ENCODE measurements at places on chromosomes 2 and 18.

- no peak for DNase-seq
These were observed 57.2 kb upstream of the LYPD6B start for GRCh38 chr2:148981324-148981723.

DNA sequence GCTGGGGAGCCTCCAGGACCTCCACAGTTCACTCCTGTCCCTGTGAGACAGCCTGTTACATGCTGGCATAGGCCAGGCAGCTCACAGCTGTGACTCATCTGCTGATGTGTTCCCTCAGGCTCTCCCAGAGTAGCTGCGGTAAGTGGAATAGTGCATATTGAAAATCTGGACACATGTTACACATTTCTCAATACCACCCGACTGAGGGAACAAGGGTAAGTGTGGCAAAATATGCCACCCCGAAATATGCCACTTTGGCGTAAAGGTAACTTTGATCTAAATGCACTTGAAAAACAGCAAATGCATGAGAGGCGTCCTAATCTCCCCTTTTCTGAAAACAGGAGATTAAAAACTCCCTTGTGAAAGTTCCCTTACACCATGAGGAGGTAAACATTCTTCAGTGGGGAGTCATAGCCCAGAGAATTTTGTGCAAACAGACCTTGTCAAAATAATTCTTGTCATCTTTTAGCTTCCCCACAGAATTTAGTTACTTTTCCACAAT is 557.9 kb downstream of the CCDC85A start:
- DNase-seq, result no peak

GRCh38 chr2:219572237-219573001 is at the start of gene INHA:
INHA (plus strand) TSS chr2:219572310; CDS start chr2:219572375, 65 bp downstream.
- no peak for DNase-seq

DNA sequence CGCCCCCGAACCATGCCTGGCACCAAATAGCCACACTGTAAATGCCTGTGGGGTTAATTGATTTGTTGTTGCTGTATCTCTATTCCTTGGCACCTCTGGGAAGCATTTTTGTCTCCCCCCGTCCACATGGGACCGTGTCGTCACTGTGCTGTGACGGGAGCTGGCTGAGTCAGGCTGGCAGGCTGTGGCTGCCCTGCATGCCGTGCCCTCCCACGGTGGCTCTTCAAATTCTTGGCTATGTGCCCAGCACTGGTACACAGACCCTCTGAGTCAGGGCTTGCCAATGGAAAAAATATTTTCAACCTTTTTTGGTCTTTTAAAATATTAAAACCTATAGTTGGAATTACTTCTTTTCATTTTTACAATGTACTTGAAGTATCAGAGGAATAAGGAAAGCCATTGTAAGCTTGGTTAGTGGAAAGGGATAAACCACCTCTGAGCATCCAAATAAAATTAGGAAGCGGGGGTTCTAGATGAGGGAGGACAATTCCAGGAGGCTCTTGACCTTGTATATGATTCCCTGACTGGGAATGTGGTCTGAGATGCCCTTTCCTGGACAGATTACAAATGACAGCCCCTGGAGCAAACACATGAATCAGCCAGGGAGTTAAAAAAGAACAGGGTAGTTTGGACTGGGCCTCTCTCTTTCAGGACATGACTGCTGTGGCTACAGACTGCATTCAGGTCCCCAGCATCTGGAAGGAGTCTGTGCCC is 59.4 kb downstream of the DGKD start:
- DNase-seq, result peak; percentile 62

DNA sequence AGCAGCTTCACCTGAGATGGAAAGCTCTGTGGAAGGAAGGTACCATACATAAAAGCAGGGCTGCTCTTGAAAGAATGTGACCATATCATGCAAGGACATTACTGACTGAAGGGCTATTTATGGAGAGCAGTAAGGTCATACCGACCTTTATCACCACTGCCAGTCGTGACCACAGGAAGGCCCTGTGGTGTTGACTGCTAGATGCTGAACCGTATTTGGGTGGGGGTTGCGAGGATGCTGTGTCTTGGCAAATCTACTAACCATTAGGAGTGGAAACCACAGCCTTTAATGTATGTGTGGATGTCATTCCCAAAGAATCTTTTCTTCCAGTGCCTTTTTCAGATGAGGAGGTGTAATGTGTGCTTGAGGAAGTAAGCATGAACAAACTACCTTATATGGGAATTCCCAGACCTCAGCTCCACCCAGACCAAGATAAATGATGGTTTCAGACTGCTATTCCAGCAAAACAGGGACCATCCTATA is 60.8 kb downstream of the LIMS1 start:
- DNase-seq, result no peak

GRCh38 chr18:59196161-59196725 is 23.7 kb upstream of the GRP start:
- DNase-seq, result no peak

GRCh38 chr2:161379740-161380139 is 36.4 kb upstream of the TBR1 start:
- no peak for DNase-seq

GRCh38 chr2:8133913-8134472 is 547.9 kb upstream of the ID2 start:
- no peak for DNase-seq

- no peak for DNase-seq
These were observed 196.8 kb downstream of the SLC8A1 start for GRCh38 chr2:40255103-40255502.

DNA sequence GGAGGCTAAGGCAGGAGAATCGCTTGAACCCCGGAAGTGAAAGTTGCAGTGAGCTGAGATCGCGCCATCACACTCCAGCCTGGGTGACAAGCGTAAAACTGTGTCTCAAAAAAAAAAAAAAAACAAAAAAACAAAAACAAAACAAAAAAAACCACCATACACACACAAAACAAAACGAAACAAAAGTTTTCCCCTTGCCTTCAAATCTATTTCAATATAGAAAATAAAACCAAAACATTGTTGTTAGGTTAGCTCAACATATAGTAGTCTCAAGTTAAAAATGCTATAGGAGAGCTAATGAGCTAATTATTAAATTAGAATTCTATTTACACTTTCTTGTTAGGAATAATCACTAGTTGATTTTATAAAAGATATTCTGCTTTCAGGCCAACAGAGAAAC is 43.3 kb downstream of the FBXO11 start:
- DNase-seq, result no peak

- DNase-seq, result no peak
These were observed 127.0 kb downstream of the FAM168B start for GRCh38 chr2:130966149-130966774.

DNA sequence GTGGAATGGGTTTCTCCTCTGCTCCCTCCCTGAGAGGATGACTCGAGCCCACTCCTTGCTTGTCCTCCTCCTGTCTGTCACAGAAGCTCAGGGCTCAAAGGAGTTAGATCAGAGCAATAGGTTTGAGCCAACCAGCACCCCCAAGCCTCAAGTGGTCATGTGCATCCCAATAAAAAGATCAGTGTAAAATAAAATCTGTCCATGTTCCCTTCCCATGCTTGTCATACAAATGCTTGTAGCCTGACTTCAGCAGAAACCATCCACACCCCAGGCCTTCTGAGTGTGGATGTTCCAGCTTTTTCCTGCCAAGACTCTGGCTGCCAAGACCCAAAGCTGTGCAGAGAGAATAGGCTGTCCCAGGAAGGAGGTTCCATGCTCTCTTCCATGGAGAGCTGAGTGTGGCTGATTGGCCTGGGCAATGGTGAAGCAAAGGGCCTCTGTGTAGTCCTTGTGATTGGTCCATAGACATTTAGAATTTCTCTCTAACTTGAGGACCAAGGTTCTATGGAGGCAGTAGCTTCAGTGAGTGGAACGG is 67.4 kb downstream of the GYPC start:
- no peak for DNase-seq

- no peak for DNase-seq
These were observed 19.1 kb upstream of the SMARCAL1 start for GRCh38 chr2:216392945-216393840.

- no peak for DNase-seq
These were observed 120.4 kb upstream of the TLK1 start for GRCh38 chr2:171281110-171281509.

DNA sequence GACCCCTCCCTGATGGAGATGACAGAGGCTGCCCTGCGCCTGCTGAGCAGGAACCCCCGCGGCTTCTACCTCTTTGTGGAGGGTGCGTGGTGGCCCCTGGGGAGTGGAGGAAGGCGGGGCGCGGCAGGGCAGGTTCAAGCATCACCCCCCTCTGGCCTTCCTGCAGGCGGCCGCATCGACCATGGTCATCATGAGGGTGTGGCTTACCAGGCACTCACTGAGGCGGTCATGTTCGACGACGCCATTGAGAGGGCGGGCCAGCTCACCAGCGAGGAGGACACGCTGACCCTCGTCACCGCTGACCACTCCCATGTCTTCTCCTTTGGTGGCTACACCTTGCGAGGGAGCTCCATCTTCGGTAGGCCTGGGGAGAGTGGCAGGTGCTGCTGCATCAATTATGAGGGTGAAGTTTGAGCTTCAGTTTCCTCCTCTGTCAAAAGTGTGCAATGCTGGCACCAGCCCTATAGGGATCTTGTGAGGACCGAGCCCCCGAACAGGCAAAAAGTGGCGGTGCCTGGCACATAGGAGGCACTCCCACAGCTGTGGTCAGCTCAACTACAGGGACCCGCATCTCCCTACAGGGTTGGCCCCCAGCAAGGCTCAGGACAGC is 2.2 kb downstream of the ALPI start:
- no peak for DNase-seq

DNA sequence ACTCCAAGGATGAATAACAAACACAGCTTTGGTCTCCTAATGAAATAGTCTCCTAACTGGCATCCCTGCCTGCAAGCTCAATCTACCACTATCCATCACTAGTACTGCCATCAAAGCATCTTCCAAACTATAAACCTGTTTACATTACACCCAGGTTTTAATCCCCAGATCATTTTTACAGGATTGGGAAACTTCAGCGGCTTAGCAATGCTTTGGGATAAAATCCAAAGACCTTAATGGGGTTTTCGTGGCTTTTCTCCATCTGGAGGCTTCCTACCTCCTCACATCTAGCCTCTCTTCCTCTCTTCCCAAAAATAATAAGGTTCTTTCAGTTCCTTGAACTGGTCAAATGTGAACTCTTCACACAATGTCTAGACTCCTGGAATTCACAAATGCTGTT is 92.2 kb upstream of the SETBP1 start:
- DNase-seq, result no peak

GRCh38 chr18:2337552-2338141 is 233.7 kb downstream of the METTL4 start:
- DNase-seq, result peak; percentile 48

- no peak for DNase-seq
These were observed 35.7 kb upstream of the RAB1A start for GRCh38 chr2:65165558-65165957.

DNA sequence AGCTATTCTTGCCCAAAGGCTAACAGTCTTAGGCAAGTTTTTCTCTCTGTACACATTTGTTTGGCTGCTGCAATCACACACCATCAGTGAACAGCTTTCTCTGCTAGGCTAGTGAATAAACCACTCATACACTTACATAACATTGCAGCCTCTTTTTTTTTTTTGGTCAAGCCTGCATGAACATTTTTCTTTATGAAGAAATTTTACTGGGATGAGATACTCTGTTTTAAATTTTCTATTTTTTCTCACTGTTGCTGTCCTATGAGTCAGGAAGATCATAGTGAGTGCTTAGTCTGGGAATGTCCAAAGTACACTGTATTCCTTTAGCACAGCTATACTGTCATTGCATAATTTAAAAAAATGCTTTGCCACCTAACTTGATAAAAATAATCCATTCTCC is 58.5 kb downstream of the ROCK1 start:
- DNase-seq, result no peak

GRCh38 chr18:69401972-69402532 is 1.4 kb downstream of the DOK6 start:
- no peak for DNase-seq

DNA sequence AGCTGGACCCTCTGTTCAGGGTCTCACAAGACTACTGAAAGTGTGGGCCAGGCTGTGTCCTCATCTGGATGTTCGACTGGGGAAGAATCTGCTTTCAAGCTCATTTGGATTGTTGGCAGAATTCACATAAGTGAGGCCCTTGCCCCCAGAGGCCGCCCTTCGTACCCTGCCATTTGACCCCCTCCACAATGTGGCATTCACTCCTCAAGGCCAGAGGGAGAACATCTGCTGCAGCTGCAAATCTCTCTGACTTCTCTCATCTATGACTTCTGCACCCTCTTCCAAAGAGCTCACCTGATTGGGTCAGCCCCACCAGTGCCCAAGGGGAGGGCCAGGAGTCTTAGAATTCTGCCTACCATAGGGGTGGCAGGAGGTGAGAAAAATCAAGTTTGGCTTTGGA is 3.9 kb upstream of the CNDP2 start:
- DNase-seq, result no peak

GRCh38 chr2:15965564-15966019 is 25.2 kb downstream of the MYCN start:
- DNase-seq, result peak; percentile 45

DNA sequence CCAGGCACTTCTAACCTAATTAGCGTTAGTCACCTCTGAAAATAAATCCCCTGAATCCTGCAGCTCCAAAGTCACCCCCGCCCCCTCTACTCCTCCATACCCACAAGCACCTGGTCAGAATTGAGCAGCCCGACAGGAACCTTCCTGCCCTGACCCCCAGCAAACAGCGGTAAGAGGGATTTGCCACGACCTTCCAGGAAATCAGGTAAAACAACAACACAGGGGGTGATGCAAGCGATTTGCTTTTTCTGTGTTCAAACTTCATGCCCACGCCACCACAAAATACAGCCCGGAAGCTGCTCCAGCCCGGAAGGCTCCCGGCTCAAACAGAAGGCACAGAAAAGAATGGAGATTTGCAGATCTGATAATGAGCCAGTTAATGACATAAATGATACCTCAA is 367.1 kb downstream of the GPD2 start:
- no peak for DNase-seq

GRCh38 chr2:165274698-165275097 is 35.5 kb downstream of the SCN2A start:
- no peak for DNase-seq

GRCh38 chr2:63790906-63791305 is 50.8 kb upstream of the UGP2 start:
- DNase-seq, result no peak

- DNase-seq, result no peak
These were observed 297.5 kb upstream of the CRIM1 start for GRCh38 chr2:36058076-36058475.

DNA sequence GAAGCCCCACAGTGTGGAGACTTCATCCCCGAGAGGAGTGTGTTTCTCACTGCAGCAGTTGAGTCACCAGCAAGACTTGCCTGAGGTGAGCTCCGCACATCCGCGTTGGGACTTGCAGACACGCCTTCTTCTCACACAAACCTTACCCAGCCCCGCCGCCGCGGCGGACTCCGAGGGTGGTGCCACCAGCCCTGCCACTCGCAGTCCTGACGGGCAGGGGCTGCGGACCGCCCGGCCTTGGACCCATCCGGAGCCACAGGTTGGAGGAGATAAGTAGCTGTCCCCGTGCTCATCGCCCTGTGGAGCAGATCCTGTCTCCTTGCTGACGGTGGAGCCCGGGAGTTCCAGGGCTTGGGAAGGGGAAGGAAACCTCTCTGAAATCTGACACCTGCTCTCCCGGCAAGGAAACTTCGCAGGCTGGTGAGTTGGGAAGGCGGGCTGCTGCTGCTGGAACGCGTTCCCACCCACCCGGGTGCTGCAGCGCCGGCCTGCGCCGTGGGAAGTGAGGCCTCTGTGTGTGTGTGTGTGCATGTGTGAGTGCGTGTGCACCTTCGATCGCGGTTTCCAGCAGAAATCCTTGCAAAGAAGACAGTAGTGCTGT is at the start of gene RAB27B:
Gene RAB27B (plus strand): TSS at position 197 of the 601 bp plus-strand sequence. CDS start 49,109 bp downstream, outside the sequence.
- DNase-seq, result peak; percentile 76
